ENCODE measurements at places on chromosomes 11 and 22.
A peak's percentile ranks its signal among the peaks of the same experiment; 100 is the strongest.

DNA sequence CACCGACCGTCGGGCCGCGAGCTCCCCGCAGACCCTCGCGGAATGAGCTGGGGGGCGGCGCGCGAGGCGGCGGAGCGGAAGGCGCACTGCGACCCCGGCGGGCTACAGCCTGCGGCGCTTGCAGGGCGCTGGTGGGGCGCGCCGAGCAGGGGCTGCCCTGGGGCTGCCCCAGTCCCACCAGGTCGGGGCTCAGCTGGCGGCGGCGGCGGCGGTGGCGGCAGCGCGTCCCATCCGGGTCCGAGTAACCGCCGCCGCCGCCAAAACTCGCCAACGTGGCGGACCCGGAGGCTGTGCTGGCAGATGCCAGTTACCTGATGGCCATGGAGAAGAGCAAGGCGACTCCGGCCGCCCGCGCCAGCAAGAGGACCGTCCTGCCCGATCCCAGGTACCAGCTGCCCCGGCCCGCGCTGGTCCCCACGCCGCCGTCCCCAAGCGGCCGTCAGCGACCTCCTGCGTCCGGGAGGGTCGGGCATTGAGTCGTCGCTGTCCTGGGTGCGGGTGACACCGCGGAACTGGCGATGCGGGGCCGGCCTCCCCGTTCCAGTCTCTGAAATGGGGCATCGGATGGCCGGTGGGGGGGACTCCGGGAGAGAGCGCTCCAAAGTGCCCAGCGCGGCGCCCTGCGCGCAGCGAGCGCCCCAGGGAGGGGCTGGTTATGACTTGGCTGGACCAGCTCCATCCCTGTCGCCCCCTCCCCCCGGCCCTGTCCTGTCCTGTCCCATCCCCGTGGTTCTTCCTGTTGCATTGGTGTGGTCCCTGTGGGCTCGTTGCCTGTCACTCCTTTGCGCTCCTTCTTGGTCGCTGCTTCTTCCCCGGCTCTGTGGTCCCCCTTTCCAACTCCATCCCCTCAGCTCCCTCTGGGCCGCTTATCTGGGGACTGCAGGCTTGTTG, 63.5 kb downstream of the CRYBB2 start:
- DNase-seq: no peak

- DNase-seq: no peak
Measured at GRCh38 chr11:123264431-123264780, 69.4 kb upstream of the CLMP start.

- DNase-seq: peak; percentile 96
Measured at GRCh38 chr11:116853461-116854073, 16.1 kb upstream of the APOA1 start.

DNA sequence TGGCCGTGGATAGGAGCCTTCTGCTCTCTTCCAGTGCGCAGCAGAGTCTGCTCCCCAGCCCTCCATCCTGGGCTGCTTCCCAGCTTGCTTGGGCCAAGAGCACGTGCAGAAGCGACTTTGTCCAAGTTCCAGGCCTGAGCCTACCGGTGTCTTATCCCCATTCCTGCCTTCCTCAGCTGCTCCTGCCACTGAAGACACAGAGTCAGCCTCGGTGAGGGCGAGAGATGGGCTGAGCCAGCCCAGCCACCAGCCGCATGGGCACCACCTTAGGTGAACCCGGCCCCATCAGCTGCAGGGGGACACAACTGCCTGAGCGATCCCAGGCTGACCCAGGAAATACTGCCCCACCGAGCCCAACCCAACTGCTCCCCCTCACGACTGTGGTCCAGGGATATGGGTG, 847.8 kb downstream of the TBC1D22A start:
- DNase-seq: no peak

GRCh38 chr11:30510750-30511149, 75.4 kb downstream of the MPPED2 start:
- DNase-seq: no peak

- DNase-seq: no peak
Measured at GRCh38 chr22:38440747-38441350, 14.2 kb downstream of the KCNJ4 start.

DNA sequence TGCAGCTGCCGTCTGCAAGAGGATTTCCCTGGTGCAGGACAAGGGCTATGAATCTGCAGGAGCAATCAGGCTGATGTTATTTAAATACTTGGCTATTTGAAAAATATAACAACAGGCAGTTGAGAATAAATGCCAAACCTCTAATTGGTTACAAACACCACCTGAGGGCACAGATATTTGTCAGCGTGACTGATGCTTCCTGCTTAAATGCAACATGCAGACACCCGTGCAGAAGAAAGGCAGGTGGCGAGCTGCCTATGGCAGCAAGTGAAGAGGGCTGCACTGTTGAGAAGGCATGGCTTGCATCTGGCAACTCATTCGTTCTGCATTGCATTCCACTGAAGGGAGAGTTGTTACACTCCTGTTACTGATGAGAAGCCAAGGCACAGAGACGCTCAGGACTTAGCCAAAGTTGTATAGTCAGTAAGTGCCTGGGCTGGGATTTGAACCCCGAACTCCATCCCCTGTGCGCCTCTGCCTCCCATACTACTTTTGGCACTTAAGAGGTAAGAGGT, 350.6 kb downstream of the TENM4 start:
- no peak for DNase-seq

DNA sequence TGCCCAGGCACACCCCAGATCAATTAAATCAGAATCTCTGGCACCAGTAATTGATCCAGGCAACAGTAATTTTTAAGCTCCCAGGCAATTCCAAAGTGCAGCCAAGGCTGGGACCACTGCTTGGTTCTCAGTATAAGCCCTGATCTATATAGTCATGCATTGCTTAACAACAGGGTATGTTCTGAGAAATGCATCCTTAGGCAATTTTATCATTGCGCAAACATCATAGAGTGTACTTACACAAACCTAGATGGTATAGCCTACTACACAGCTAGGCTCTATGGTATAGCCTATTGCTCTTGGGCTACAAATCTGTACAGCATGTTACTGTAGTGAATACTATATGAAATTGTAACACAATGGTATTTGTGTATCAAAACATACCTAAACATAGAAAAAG, 651 bp upstream of the C11orf42 start:
- DNase-seq: no peak

All from kidney glomerular epithelial cell (primary cell).